ENCODE measurements at places on chromosomes 12 and 14.

DNA sequence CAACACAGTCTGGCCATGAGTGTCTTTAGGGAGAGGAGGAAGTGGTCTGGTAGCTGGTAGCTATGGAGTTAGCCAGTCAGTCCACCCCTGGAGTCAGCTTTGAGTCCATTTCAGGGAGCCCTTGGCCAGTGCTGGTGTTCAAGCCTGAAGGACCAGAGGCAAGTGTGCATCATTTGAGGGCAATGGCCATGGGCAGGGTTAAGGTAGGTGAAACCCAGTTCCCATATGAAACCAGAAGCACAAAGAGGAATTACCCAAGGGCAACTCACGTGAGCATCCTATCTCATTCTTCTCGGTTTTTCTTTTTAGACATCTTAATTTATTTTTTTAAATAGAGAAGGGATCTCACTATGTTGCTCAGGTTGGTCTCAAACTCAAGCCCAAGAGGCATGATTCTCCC is 61.3 kb upstream of the ACTN1 start:
- no peak for DNase-seq

- DNase-seq, result no peak
Observed at GRCh38 chr14:104337351-104337750, 199.0 kb downstream of the KIF26A start.

DNA sequence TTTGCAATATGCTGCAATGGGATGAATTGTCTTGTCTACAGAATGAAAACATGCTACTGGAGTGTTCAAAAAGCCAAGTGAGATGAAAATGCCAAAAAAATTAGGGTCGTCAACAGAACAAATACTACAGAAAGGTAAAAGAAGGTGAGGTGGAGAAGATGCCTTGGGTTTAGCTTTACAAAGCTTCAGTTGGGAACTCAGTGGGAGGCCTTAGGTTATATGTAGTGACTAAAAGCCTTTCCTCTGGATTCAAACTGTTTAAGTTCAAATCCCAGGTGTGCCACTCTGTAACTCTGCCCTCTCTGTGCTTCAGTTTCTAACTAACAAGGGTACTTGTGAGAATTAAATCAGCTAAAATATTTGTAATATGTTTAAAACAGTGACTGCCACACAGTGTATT is 84.9 kb upstream of the PDE3A start:
- no peak for DNase-seq

DNA sequence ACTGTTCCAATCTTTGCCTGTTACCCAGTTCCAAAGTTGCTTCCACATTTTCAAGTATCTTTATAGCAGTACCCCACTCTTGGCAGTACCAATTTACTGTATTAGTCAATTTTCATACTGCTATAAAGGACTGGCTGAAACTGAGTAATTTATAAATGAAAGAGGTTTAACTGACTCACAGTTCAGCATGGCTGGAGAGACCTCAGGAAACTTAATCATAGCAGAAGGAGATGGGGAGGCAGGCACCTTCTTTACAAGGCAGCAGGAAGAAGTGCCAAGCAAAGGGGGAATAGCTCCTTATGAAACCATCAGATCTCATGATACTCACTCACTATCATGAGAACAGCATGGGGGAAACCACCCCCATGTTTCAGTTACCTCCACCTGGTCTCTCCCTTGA is 215.0 kb downstream of the SNAPC1 start:
- no peak for DNase-seq

DNA sequence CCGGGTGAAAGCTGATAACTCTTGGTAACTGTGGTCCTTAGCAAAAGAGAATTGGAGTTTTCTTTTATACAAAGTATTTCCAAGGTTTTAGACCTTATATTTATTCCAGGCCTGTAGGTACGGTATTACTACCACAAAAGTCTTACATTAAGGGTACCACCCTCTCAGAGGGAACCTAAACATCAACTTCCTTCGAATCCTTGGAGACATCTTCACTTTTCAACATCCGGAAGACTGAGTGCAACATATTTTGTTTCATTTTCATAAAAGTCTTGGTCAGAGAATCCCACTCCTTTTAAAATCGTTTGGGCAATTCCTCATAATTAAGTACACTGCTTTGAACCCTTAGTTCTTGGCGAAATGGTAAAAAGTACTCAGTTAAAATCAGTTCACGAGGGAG is 1.2 kb downstream of the CNOT2 start:
- DNase-seq, result no peak

DNA sequence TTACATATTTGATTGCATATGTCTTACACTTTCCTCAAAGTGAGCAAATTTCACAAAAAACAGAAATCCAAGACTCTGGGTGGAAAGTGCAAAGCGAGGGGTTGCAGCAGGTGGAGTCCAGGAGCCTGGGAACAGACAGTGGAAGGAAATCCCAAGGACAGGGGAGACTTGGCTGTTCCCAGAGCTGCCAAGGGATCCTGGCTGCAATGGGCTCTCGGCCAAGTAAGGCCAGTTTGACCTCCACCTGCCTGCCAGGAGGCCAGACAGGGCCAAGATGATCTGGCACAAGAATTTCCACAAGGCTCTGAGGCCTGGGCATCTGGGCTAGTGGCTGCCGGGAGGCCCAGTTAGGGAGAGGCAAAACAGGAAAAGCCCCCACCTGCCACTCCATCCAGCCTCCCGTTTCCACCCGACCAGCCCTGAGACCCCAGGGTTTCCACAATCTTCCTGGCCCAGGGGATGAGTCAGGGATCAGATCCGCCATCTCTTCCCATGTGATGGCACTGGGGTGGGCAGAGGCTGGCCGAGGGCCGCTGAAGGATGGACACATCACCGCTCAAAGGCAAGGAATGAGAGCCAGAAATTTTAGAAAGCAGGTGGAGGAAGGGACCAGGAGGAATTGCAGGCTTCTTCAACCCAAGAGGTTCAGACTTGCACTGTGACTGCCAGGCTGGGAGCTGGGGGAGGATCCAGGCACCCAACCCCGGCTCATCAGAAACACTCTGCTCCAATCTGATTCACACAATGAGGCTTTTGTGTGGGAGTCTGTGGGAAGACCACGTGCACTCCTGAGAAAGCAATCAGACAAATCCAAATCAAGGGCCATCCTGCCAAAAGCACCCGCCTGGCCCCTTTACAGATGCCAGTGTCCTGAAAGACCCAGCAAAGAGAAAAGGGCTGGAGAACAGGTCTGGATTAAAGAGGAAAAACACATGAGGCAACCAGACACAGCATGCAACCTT is 16.3 kb downstream of the SCARB1 start:
- no peak for DNase-seq

DNA sequence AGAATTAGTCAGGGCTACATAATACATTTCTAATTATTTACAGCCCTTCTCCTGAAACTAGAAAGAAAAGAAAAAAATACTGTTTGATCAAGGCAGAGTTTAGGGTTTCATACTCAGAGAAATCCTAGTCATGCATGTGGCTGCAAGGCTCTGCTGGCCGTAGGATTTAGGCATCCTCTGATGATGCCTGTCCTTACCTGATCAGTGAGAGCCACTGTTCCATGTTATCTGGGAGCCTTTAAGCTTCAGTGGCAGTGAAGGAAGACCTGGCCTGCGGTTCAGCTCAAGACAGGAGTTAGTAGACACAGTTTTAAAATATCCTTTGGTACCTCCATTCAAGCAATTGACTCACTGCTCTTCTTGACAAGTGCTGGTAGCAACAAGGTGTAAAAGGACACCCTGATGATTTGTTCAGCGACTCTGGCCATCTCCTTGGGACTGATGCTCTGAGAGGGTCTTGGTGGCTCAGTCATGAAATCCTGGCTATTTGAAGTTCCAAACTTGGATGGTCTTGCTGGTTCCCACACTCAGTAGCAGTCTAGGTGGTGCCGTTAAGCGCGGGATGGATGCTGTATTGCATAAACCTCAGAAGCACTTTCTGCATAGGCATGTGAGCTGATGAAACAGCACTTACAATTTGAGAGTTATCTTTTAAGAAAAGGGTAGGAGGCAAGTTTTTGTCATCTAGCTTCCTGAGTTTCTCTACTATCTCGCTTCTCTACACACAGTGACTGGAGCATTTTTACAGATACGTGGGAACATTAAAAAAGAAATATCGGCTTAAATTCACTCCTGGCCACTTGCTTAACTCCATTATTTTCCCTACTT is 162.0 kb downstream of the SAMD4A start:
- no peak for DNase-seq

GRCh38 chr12:68837215-68837614 is 29.2 kb downstream of the MDM2 start:
- DNase-seq, result no peak

GRCh38 chr12:116302166-116303058 is 24.9 kb upstream of the MED13L start:
- no peak for DNase-seq

DNA sequence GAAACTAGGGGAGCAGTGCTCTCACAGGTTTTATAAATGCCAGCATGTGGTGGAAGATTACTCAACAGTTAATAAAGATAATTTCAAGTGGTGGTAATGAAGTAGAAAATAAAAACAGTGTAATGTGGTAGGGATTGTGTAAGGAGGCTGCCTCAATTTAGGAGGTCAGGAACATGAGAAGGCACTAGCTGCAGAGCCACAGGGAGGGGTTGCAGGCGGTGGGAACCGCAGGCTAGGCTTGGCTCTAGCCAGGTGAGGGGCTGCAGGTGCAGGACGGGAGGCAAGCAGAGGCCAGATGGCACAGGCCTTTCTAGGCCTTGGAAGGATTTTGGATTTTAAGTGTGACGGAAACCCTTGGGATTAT is 768 bp downstream of the METTL25 start:
- no peak for DNase-seq

- DNase-seq, result no peak
Observed at GRCh38 chr12:15336768-15337553, 14.7 kb downstream of the PTPRO start.

- no peak for DNase-seq
Observed at GRCh38 chr12:125434936-125435443, 369.8 kb downstream of the AACS start.

DNA sequence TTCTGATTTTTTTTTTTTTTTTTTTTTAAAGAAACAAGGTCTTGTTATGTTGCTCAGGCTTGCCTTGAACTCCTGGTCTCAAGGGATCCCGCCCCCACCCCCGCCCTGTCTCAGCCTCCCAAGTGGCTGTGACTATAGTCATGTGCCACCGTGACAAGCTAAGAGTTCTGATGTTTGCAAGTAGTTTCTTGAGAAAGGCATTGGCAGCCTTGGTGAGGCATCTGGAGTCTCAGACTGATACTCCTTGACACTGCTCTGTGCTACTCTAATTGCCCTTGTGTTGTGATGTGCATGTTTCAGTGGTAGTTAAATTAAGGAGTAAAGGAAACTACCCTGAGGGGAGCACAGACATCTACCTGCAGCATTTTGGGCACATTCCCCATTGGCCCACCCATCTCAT is 46.2 kb upstream of the OR4E1 start:
- no peak for DNase-seq

DNA sequence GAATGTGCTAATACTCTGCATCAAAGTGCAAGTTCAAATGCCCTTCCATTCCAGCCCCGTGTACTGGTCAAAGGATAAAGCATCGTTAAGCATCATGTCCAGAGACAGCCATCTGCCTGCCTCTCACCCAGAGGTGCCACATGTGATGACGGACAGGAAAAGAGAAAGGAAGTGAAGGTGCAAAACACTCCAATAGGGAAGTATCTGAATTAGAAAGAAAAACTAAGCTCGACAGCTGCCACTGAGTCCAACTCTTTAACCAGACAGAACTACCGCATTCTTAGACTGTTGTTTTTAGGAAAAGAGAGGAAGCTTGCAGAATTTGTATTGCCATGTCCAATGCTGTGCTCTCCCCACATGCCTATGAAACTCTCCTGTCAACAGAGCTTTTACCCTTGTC is 465.0 kb upstream of the SOX5 start:
- no peak for DNase-seq

Measured in activated T-cell treated with anti-CD3 and anti-CD28 coated beads for 48 hours (primary cell).